ENCODE measurements at places on chromosomes 7 and 10.

GRCh38 chr10:46106410-46107255, 60.6 kb upstream of the MSMB start:
- peak; percentile 43 for DNase-seq

GRCh38 chr7:50359258-50359994, 54.9 kb downstream of the IKZF1 start:
- DNase-seq = no peak

DNA sequence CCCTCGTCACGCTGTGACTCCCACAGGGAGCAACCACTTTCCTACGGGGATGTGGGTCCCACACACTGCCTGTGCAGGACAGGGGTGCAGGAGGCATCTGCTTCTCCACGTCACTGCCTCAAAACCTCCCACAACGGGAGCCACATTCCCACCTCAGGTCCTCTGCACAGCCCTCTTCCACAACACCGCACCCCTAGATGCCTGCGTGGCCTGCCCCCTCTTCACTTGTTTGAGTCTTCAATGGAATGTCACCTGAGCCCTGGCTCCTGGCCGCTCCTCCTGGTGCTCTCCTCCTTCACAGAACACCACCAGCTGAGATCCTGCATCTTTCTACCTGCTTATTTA, 73.6 kb downstream of the MAD1L1 start:
- DNase-seq = no peak

- DNase-seq = no peak
Observed at GRCh38 chr10:17703706-17704105, 48.3 kb upstream of the TMEM236 start.

GRCh38 chr7:1961701-1962276, 271.0 kb downstream of the MAD1L1 start:
- DNase-seq = peak; percentile 99

- peak; percentile 49 for DNase-seq
Observed at GRCh38 chr7:28409716-28410627, 2.3 kb upstream of the CREB5 start.

GRCh38 chr7:110771717-110772116, 319.2 kb upstream of the LRRN3 start:
- no peak for DNase-seq

GRCh38 chr10:30437031-30437841, 3.3 kb downstream of the MAP3K8 start:
- DNase-seq = peak; percentile 83

GRCh38 chr10:85265121-85265520, 936.7 kb downstream of the CCSER2 start:
- DNase-seq = no peak

- DNase-seq = no peak
Observed at GRCh38 chr7:38677981-38678697, 47.0 kb upstream of the AMPH start.

- DNase-seq = no peak
Observed at GRCh38 chr10:79342295-79342761, 4.9 kb upstream of the PPIF start.

- no peak for DNase-seq
Observed at GRCh38 chr7:24910551-24911212, 69.3 kb downstream of the OSBPL3 start.

DNA sequence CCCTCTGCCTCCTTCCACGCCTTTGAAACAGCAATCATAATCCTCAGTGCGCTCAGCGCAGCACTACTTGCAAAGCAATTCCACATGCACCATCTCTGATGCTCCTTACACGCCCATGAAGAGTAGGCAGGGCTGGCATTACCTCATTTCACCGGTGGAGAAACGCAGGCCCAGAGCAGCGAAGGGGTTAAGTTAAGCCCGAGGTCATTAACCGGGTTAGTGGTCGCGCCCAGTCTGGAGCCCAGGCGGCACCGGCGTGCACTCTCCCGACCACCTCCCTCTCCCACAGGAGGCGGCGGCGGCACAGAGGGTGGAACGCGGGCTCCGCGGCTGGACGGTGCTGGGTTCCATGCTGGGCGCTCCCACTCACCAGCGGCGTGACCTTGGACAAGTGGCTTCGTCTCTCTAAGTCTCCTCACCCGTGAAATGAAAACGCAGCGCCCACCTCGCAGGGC, 515 bp downstream of the FASTK start:
- no peak for DNase-seq

GRCh38 chr7:29053105-29053872, 93.0 kb downstream of the CPVL start:
- DNase-seq = no peak

DNA sequence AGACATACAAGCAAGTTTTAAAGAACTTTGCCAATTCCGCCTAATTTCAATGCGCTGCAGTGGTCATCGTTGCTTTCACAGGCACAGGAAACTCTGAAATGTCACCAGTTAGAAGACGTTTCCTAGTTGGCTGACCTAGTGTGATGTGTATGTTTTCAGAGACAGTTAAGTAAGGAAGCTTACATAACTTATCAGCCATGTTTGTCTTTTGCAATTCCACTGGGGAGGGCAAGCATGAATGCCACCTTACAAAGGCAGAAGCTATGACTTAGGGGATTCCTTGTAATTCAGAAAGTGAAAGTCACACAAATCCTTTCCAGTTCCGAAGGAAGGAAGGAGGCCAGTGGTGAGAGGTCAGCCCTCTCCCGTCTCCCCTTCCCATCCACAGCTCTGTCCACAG, 15.0 kb upstream of the NPS start:
- no peak for DNase-seq

GRCh38 chr10:74896788-74897527, 70.6 kb downstream of the KAT6B start:
- no peak for DNase-seq

GRCh38 chr10:71138166-71138830, 74.1 kb upstream of the UNC5B start:
- no peak for DNase-seq

DNA sequence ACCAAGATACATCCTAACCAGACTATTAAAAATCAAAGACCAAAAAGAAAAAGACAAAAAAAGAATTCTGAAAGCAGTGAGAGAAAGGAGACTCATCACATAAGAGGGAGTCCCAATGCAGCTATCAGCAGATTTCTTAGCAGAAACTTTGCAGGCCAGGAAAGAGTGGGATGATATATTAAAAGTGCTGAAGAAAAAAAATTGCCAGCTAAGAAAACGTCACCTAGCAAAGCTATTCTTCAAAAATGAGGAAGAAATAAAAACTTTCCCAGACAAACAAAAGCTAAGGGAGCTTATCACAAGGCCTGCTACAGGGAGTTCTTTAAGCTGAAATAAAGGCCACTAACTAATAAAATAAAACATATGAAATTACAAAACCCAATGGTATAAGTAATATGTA, 40.5 kb upstream of the CDK6 start:
- DNase-seq = no peak

DNA sequence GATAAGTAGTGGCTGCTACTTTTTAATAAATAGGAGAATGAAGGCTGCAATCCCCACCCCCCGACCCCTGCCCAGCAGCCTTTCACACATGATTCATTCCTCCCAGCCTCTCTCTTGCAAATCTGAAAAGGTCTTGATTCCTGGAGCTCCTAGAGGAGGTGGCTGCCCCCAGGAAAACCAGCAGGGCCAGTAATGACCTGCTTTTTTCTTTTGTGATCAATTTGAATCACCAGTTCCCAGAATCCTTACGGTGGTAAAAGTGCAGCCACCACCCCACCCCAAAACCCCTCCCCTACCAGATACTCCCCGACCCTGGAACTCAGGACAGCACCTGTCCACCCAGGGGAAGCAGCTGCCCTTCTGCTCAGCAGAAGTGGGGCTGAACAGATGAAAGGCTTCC, 108.9 kb downstream of the C10orf105 start:
- DNase-seq = no peak

GRCh38 chr7:518630-519483, 789 bp downstream of the PDGFA start:
- DNase-seq = peak; percentile 73

DNA sequence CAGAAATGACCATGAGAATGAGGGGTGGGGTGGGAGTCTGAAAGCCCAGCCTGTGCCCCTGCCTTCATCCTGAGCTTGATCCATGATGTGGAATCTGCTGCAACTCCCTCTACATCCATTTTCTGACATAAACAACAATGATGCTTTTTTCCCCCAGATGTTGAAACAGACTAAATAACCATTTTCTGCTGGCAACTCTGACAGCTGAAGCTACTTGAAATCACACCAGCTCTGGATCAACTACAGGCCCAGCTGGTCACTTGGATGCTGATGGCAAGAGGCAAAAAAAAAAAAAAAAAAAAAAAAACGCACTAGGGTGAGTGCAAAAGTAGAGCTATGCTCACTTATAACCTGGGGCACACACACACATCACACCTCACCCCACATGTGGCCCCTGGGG, 74.2 kb downstream of the FAM107B start:
- DNase-seq = no peak

DNA sequence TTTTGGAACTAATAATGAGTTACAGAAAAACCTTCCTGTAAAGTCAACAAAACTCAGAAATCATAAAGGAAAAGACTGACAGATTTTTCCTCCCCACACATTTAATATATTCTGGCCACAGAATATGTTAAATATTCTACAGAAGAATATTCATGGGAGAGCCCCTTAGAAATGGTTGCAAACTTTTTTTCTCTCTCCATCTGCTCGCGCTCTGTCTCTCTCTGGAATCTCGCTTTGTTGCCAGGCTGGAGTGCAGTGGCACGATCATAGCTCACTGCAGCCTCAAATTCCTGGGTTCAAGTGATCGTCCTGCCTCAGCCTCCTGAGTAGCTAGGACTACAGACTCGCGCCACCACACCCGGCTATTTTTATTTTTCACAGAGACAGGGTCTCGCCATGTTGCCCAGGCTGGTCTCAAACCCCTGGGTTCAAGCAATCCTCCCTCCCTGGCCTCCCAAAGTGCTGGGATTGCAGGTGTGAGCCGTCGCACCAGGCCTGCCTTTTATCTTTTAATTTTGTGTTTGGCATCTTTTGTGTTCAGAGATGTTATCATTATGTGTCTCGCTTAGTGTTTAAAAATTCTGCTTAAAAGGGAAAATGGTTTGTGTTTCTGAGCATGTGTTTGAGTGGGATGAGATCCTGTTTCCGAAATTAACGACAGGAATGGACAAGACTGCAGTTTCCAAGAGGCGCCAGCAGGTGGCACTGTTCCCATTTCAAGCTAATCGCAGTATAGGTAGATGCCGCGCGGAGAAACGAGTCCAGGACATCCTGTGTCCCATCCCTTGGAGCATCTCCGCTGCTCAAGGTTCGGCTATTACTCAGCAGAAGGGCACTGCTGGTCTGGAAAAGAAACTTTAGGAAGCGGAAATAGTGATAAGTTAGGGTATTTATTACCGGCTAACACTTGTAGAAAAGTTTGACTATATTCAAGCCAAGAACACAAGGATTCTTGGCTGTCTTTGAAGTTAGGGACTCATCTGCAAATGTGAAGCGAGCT, 23.1 kb upstream of the ST7 start:
- peak; percentile 74 for DNase-seq

- no peak for DNase-seq
Observed at GRCh38 chr7:151371266-151371665, 29.7 kb downstream of the NUB1 start.

DNA sequence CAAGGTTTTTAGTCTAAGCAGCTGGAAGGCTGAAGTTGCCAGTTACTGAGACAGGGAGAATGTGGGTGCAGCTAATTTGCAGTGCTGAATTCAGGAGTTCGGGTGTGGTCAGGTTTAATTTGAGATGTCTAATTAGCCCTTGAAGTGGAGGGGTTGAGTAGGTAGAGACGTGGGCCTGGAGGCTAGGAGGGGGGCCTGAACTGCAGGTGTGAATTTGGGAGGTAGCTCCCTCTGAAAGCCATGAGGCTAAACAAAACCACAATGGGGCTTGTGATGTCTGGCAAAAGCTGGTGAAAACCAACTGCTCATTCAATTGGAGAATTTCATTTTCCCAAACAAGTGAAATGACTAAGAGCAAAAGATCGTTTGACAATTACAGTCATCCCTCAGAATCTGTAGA, 246.0 kb upstream of the NFE2L3 start:
- no peak for DNase-seq

DNA sequence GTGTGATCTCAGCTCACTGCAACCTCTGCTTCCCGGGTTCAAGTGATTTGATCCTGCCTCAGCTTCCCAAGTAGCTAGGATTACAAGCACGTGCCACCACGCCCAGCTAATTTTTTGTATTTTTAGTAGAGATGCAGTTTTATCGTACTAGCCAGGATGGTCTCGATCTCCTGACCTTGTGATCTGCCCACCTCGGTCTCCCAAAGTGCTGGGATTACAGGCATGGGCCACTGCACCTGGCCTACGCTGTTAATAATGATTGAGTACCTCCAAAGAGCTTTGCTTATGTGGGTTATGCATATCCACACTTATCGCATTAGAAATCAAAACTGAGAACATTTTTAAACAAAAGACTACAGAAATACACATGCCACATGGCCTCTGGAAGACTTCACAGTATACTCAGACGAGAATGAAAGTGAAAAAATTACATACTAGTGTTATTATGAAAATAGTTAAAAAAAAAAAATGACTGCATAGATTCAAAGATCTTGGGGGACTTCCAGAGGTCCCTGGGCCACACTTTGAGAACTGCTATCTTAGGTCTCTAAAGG, 25.4 kb downstream of the RPP38 start:
- no peak for DNase-seq

DNA sequence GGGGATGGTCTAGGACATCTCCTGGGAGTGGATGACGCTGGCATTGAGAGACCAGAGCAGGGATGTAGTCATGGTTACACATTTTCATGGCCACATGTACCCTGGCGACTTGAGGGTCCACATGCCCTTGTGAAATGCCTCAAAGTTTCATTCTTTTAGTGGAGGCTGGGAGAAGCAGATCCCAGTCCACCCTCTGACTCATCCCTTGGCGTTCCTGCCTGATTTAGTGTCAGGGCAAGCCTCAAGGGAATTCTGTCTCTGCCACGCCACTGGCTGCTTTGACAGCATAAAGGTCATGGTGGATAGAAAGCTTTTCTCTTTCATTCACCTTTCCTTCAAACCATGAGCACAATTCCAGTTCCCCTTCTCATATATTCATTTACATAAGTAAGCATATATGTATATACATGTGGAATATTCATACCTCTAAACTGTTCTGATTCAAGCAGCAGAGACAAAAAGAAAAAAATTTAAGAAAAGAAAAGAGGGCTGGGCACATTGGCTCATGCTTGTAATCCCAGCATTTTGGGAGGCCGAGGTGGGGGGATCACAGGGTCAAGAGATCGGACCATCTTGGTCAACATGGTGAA, 21.8 kb upstream of the KIF5B start:
- peak; percentile 73 for DNase-seq

DNA sequence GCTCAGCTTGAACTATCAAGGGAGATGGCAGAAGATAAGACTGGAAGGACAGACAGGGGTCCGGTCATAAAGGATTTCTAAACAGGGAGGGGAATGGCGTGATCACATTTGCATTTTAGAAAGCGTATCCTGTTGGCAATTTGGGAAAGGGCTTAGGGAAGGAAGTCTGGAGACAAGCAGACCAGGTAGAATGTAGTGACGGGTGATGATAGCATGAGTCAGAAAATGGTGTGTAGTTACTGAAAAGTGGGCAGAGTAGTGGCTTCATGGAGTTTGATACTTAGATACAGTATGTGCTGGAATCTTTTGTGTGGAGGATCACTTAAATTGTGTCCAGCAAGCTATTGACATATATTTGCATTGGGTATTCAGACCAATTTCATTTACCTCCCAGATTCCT, 61.2 kb downstream of the LRGUK start:
- no peak for DNase-seq

GRCh38 chr7:151247611-151248345, 716 bp downstream of the SMARCD3 start:
- DNase-seq = peak; percentile 43

- DNase-seq = no peak
Observed at GRCh38 chr7:104299323-104299722, 29.1 kb upstream of the LHFPL3 start.

GRCh38 chr10:114239117-114239993, at the start of gene VWA2:
TSS of gene VWA2 (plus strand) at chr10:114239254. CDS start at chr10:114248714, 9,460 bp downstream.
- no peak for DNase-seq

All from fibroblast of skin of right biceps (primary cell).